ENCODE measurements at places on chromosomes 16 and 17.

GRCh38 chr16:29805232-29806098 lies 864 bp upstream of the MAZ start:
- DNase-seq = peak; percentile 95

- no peak for DNase-seq
These were observed 101.1 kb downstream of the MSI2 start for GRCh38 chr17:57357392-57357784.

- no peak for DNase-seq
These were observed 1.4 kb downstream of the GOT2 start for GRCh38 chr16:58732545-58733247.

- DNase-seq = peak; percentile 2
These were observed 43.4 kb upstream of the CRHR1 start for GRCh38 chr17:45740553-45741330.

DNA sequence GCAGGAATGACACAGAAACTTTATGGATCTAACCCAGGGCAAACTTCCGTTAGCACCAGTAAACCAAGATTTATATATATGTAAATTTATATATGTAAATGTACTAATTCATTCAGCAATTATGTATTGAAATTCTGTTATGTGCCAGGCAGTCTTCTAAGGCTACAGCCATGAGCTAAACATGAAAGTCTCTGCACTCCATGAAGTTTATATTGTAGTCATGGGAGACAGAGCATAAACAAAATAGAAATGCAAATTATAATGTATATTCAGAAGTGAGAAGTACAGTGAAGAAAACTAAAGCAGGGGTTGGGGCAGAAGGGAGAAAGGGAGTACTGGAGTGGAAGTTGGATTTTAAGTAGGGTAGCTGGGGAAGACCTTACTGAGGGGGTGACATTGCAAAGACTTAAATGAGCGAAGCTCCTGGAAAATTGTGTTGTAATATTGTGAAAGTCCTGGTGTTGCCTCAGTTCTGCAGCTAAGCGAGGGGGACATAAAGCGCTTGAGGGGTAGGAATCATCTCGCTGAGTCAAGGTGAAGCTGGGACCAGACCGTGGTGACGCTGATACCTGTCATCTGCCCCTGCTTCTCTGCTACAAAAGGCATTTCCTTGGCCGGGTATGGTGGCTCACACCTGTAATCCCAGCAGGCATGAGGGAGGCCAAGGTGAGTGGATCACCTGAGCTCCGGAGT lies 64.8 kb downstream of the YPEL2 start:
- DNase-seq = no peak

- DNase-seq = peak; percentile 41
These were observed 24.3 kb upstream of the KRT20 start for GRCh38 chr17:40909351-40909750.

GRCh38 chr16:79535130-79535529 lies 65.4 kb downstream of the MAF start:
- no peak for DNase-seq

- DNase-seq = no peak
These were observed 2.6 kb upstream of the DNAH2 start for GRCh38 chr17:7714721-7715594.

- no peak for DNase-seq
These were observed 125.5 kb upstream of the HSBP1 start for GRCh38 chr16:83682116-83682867.

GRCh38 chr17:65772989-65773388 lies 211.5 kb upstream of the AXIN2 start:
- DNase-seq = no peak

- DNase-seq = no peak
These were observed 40.3 kb downstream of the HOXB1 start for GRCh38 chr17:48490451-48490892.

- DNase-seq = no peak
These were observed 452.0 kb downstream of the SOX9 start for GRCh38 chr17:72572604-72573491.

- peak; percentile 95 for DNase-seq
These were observed at the start of gene CDH15 for GRCh38 chr16:89171216-89172170. TSS of gene CDH15 (plus strand) at chr16:89171748. CDS start at chr16:89171832, 84 bp downstream.

GRCh38 chr17:76726776-76727718 lies at the start of gene METTL23:
TSS of gene METTL23 (plus strand) at chr17:76726839. CDS start at chr17:76729711, 2,872 bp downstream.
- DNase-seq = peak; percentile 62

- no peak for DNase-seq
These were observed 48.2 kb downstream of the CEP112 start for GRCh38 chr17:66143657-66144282.

DNA sequence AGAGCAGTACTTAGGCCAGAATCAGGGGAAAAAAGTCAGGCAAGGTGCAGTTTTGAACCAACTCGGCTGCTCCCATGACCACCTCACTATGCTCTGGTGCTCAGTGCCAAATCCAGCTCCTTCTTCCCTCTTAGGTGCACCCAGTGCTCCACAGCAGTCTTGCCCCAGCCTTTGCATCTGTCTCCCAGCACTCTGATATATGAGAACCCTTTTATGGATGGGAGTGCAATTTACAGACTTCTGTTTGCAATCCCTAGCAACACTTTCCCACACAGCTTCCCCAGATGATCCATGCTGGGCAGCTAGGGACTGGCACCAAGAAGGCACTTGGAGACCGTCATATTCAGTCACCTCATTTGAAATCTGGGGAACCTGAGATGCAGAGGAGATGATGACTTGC lies 267.9 kb upstream of the CCL2 start:
- no peak for DNase-seq

DNA sequence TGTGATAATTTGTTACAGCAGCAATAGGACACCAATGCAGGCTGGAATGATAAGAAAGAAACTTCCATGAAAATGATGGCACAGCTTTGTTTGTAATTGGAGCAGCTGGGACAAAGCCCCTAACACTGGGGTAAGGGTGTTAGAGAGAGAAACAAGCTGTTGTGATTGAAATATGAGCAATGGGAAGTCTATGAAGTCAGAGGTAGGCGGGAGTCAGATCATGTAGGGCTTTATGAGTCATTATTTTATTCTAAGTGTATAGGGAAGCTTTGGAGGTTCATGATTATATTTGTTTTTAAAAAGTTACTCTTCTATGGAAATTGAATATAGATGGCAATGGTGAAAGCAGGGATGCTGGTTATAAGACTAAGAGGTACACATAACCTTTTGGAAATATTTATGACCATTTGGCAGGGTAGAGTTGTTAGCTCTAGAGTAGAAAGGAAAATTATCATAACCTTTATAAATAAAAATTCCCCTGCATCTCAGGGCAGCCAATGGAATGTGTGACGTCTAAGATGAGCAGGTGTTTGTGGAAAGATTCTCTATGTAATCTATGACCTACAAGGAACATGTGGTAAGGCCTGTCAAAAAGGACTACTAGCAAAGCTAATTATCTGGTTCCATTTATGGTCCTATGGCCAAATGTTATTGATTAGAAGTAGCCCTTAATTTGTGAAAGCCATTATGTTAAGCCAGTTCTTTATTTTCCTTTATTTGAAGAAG lies 85.6 kb downstream of the KCNJ2 start:
- DNase-seq = no peak

- DNase-seq = no peak
These were observed 2.7 kb downstream of the FOXJ1 start for GRCh38 chr17:76138234-76138895.

DNA sequence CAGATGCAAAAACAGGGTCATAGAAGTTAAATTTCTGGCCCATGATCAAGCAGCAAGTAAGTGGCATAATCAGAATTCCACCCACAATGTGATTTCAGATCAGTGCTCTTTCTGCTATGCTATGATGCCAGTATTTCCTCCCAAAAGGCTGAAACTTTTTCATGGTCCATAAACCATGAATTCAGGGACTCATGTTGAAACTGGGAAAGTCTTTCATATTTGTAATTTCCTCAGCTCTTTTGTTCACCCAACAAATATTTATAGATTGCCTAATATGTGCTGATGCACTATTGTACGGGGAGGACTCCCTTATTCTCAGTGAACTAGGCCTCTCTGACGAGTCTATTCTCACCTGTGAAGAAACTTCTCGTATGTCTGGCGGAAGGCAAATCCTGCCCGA lies 156.3 kb downstream of the MYO1D start:
- no peak for DNase-seq

DNA sequence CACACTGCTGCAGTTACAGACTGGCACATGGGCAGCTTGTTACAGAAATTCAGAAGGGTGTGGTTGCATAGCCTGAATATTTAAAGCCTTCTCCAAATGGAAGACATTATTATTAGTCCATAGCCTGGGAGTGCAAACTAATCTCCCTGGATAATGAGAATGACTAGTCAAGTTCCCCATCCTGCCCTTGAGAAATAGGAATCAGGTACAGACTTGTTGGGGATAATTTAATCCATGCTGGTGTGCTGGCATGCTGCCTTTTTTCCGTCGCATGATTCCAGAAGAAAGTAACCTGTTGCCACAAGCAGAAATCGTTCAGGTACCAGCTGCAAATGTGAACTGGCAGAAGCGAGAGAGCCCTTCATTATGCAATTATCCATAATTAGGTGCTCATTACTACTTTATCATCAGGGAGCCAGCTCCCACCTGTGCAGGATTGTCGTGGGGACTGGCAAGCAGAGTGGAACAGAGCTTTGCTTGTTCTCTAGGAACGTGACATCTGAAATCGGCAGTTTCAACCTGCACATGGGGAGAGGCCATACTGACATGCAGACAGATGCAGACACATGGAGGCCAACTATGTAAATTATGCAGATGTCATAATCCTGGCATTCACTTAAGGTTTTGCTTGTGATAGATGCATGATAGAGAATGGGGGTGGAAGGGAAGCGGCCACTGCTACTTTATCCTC lies 419.4 kb downstream of the PMP22 start:
- DNase-seq = no peak

GRCh38 chr16:2919511-2920255 lies 8.0 kb downstream of the FLYWCH1 start:
- peak; percentile 40 for DNase-seq

DNA sequence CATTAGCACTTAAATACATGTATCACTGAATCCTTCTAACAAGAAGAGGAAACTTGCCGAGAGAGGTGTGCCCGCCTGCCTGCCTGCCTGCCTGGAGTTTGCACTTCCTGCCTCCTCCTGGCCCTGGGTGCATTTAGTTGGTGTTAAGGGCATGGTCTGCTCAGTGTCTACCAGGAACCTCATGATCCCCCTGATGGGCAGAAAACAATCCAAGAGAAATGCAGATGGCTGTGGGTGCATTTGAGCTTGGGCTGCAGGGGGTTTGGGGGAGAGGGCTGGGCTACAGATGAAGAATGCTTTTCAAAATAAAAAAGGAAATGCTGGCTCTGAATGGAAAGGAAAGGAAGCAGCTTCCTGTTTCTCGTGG lies 10.1 kb downstream of the KSR1 start:
- no peak for DNase-seq

DNA sequence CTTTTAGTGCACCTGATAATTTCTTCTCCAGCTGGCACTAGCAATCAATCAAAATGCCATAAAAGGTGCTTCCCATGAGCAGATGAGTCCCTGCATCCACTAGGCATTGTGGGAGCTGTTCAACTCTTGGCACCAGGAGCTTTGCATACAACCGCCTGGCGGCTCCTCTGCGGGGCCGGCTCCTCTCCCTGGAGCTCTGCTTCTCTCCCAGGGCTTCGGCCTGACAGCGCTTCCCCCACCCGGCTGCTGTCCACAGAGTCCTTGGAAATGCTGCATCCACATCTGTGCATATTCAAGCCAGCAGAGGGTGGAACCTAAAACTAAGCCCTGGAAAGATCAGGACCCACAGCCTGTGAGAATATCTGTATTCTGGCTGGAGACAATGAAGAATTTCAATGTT lies 62.9 kb downstream of the LMF1 start:
- DNase-seq = no peak

- no peak for DNase-seq
These were observed 282.5 kb upstream of the FOXF1 start for GRCh38 chr16:86227801-86228200.

DNA sequence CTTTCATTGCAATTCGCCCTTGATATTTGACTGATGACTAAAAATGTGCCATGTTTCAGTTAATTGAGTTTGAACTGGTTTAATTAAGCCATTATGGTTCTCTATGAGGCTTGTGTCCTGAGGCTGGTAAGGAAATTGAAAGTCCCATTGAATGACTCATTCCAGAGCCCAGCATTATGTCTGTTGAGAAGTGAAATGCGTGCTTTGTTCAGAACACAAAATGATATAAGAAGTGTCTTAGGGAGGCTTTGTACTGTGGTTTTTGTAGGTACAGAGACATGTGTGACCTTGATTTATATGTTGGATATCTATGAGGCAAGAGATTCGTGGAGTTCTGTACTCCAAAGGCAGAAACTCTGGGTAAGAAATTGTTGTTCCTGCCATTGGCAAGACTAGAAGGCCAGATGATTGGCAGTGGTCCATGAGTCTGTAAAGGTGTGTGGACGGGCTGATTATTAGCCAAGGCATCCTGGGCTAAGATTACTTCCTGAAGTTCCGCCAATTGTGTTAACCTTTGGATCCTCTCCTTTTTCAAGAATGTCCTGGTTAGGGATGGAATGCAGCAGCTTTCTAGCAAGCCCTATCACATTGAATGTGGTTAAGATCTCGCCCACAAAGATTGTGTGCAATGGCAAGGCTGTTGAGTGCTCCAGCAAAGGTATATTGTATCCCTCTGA lies 103.7 kb downstream of the NPIPB5 start:
- no peak for DNase-seq
